ENCODE measurements at places on chromosomes 3 and 15.

GRCh38 chr15:82621970-82622369, 25.2 kb downstream of the CPEB1 start:
- DNase-seq, result no peak

- no peak for DNase-seq
These were observed 48.8 kb upstream of the ZCWPW2 start for GRCh38 chr3:28299705-28300104.

DNA sequence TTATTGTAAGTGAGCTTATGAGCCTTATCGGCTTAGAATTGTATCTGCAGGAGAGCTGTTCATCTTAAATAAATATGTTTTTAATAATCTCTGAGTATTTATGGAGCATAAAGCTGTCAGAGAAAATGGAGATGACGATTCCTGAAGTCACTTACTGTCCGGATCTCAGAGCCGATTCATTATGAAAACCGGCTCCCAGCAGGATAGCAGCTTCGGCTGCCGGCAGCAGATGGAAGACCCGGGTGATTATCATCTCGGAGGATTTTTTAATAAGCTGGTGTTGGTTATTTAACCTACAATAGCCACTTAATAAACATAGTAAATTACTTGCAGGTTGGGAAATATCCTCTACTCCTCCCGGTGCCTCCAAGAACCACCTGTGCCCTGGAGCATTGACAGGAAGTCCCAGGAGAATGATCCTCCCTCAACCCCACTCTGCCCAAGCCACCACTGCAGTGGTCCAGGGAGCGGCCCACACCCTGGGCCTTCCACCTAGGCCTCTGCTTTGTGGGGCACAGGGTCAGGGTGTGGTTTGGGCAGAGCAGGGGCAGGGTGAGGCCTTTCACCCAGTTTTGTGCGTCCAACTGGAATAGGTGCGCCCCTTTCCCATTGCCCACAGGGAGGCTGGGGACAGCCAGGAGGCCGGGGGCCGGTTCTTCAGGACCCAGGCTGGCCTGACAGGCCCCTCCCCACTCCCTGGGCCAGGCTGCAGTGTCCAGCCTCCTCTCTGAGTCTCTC, 42.2 kb upstream of the PRR23E start:
- DNase-seq, result no peak

DNA sequence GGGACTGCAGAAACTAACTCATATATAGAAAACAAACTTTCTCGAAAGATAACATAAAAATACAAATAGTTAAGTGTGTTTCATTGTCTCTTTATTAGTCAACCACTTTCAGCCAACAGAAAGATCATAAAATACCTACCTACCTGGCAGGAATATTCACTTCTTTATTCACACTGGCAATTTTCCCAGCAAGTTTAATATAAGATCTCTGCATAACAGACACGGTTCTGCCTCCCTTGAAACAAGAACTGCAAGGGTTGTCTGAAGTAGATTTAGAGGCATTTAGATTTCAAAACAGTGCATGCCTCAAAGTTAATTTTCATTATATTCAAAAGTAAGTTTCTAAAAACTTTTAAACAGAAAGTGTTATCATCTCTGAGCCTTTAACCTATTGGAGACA, 7.1 kb downstream of the NPTN start:
- DNase-seq, result no peak

- DNase-seq, result no peak
These were observed 275.6 kb downstream of the ZNF621 start for GRCh38 chr3:40800343-40800742.

GRCh38 chr3:27861046-27862036, 139.2 kb upstream of the EOMES start:
- DNase-seq, result no peak

- no peak for DNase-seq
These were observed 7.9 kb upstream of the GBE1 start for GRCh38 chr3:81769299-81769698.

DNA sequence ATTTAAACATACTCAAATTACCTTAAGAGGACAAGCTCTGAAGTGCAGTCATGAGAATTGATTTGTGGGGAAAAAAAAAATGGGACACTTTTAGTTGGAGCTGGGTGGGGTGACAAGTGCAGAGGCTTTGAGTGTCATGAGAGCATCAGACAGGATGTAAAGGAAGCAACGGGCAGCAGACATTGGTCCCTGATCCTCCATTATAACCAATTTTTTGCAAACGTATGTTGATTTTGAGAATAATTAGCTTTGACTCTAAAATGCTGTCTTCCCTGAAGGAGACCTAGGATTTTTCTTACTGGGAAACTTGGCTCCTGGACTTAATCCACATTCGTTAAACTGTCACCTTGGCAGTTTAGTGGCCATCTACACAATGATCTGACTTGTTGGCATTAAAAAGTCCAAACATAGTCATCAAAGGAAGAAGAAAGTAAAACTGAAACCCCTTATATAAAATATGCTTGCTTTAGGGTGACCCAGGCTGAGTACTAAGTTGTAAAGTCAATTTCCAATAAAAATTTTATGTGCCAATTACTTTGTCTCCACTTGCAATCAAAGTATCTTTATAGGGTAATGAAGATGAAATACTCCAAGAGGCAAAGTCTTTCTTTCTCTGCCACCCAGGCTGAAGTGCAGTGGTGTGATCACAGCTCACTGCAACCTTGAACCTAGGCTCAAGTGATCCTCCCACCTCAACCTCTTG, 45.6 kb downstream of the BCL2L10 start:
- no peak for DNase-seq

DNA sequence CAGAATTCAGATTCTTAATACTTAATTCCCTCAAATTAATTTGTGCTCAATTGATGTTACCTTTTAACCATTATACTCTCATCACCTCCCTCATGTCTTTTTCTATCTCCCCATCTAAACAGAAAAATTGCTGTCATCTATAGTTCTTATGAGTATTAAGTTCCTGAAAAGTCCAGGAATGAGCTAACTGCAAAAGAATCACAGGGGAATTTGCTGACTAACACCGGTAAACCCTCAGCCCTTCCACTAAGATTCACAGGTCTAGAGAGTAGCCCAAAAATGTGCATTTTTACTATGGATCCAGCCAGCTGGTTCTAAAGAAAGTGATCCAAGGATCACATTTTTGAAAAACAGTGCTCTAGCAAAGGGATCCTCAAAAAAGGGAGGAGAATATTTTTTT, 67.0 kb downstream of the SETD2 start:
- no peak for DNase-seq

DNA sequence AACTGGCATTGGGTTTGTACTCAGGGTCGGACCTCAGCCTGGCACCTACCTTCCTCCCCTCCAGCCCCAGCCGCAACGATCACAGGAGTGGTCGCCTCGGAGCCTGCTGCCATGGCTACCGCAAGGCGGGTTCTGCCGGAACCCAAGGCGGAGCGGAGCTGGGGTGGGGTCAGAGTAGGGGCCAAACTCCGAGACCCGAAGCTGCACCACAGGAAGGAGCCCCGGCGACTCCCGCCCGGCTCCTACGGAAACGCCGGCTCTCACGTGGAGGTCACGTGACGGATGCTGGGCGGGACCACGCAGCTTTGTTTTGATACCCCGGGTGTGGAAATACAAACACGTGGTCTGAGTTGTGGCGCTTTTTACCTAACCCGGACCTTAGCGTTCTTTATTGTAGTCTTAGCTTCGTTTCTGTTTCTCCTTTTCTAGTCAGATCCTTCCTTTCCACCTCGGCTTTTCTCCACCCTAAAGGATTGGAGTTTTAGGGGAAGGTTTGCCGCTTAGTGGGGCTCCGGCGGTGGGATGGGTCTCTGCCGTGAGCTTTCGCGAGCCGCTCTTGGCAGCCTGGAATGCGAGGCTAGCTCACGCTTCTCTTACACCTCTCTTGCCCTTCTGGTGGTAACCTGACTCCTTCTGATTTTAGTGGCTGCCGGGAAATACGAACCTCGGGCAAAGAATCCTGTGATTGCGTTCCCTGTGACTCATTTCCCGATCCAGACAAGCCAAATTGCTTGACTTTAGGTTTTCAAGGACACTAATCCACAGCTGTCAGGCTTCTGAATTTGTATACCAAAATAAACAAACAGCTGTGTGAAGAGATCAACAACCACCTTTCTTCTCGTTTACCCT, at the start of gene HSPBAP1:
Gene HSPBAP1 (minus strand): TSS at position 264 of the 849 bp plus-strand sequence. CDS start 151 bp downstream, at position 113.
- peak; percentile 81 for DNase-seq

- no peak for DNase-seq
These were observed 1166.1 kb upstream of the GBE1 start for GRCh38 chr3:82927309-82928253.

- no peak for DNase-seq
These were observed 17.2 kb downstream of the EPHB3 start for GRCh38 chr3:184578822-184579221.

DNA sequence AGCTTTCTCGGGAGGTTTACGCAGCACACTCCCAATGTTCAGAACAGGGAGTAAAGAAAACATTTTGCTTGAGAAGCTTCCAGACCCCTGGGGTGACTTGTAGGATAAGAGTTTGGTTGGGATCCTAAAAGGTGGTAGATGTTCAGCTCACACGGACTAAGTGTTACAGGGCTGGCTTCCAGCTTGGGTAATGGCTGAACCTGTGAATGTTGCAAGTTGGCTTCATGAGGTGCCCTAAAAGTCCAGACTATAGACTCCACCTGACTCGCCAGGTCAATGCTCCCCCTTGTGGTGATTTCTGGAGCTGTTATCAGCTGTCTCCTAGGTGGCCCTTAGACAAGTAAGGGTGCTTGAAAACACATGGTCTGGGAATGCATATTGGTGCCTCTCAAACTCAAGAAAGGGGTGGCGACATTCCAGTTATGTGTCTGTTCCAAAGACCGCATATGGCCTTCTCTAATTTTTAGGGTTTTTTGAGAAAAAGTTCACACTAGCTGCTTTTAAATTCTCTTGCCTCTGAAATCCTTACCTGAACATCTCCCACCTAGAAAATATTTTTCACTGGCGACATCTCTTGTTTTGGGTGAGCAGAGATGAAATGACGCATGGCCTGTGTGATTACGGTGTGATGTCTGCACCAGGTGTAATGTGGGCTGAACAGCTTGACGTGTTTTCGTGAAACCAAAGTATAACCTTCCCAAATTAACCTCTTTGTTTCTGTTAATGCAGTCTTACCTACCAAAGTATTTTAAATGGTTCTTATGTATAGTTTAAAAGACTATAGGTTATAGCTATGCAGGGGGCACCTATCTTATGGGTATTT, 175.7 kb upstream of the KBTBD8 start:
- DNase-seq, result peak; percentile 40

- no peak for DNase-seq
These were observed 1.8 kb downstream of the CADPS start for GRCh38 chr3:62873451-62873760.

- no peak for DNase-seq
These were observed 45.5 kb downstream of the SLC28A1 start for GRCh38 chr15:84929795-84930603.

- no peak for DNase-seq
These were observed 16.7 kb upstream of the ZMAT3 start for GRCh38 chr3:179088306-179088705.

- DNase-seq, result no peak
These were observed 46.4 kb downstream of the EHHADH start for GRCh38 chr3:185207481-185207880.

DNA sequence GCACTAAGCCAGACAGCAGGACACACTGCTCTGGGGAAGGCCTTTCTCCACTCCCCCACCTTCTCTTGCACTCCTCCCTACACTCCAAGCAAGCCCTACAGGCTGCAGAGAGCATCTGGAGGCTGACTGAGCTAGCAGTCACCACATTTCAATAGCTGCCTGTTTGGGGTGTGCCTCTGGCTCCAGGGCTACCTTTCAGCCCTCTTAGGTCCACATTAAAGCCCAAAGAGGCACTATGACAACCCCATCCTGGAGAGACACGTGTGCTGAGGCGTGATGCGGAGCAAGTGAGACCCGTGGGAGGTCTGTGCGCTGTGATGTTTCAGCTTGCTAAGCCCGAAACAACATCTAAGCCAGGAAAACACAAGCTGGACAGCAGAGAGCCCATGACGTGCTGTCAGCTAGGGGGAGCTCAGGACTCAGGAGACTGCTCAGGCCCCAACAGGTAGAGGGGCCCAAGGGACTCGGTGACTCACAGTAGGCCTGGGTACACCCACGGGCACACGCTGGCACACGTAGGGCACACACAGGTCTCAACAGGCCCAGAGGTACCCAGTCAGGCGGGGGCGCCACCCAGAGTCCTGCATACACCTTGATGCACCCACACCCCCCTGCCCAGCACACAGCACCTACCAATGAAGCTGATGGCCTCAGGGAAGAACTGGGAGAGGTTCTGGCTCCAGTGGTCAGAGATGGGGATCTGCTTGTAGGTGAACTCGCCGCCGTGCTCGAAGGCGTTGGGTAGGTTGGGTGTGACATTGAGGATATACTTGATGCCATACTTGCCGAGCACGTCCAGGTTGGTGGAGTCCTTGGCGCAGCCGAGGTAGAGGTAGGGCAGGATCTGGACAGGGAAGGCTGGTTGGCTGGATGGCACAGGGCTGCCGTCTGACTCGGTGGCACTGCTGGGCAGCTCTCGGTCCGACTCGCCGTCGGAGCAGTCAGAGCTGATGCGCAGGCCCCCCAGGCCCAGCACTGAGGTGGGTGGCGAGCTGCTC, 2.8 kb downstream of the DUSP7 start:
- DNase-seq, result peak; percentile 31

GRCh38 chr3:47469616-47470015, 6.1 kb downstream of the SCAP start:
- DNase-seq, result no peak

GRCh38 chr15:91660174-91660649, 193.3 kb upstream of the SLCO3A1 start:
- no peak for DNase-seq

- DNase-seq, result no peak
These were observed 11.6 kb downstream of the WWTR1 start for GRCh38 chr3:149646181-149646766.

DNA sequence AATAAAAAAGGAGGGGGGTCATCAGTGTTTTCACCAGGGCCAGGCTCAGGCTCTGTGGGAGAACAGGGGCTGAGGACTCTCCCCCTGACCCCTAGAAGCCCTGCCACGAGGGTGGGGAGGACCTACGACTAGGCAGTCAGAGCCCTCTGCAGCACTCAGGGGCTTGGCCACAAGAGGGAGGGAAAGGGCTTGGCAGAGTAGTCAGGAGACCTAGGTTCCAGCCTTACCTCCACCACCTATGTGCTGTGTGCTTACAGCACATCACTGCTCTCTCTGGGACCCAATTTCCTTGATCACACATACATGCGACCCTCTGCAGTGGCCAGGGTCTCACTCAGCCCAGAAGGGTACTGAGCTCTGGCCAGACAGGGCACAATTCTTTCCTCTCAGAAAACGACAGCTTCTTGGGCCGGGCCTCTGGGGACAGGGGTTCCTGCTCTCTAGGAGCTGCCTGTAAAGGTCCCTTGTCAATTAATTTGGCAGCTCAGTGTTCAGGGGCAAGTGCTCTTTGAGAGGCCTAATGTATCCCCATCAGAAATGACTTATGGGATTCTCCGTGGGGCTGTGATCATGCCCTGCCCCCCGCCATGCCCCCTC, 16.4 kb upstream of the SKIC8 start:
- DNase-seq, result no peak
